Kidney (tissue), 22 donors: ENCODE measurements at places on chromosomes 5 and 9. TPM values are rescaled to one million over a fixed set of nuclear protein-coding genes. Genes with fewer than 3 reads are reported as not detected.

KCNIP1 gene
- polyA plus RNA-seq: 3.1 TPM

DNA sequence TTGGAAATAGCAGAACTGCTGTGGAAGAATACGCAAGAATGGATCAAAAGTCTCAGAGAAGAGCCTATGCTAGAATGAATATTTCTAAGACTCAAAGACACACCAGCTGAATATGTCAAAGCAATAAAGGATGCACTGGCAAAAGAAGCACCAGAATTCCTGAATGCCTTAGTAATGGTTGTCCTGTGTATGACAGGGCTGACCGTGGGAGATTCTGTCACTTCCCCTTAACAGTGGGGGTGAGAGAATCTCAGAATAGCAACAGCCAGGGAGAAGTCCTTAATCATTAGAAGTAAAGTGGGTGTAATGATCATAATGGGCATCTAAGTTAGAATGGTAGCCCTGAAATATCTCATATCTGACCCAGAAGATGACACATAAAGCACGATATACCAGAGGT, 14.6 kb upstream of the PRR16 start:
- no peak for DNase-seq

DNA sequence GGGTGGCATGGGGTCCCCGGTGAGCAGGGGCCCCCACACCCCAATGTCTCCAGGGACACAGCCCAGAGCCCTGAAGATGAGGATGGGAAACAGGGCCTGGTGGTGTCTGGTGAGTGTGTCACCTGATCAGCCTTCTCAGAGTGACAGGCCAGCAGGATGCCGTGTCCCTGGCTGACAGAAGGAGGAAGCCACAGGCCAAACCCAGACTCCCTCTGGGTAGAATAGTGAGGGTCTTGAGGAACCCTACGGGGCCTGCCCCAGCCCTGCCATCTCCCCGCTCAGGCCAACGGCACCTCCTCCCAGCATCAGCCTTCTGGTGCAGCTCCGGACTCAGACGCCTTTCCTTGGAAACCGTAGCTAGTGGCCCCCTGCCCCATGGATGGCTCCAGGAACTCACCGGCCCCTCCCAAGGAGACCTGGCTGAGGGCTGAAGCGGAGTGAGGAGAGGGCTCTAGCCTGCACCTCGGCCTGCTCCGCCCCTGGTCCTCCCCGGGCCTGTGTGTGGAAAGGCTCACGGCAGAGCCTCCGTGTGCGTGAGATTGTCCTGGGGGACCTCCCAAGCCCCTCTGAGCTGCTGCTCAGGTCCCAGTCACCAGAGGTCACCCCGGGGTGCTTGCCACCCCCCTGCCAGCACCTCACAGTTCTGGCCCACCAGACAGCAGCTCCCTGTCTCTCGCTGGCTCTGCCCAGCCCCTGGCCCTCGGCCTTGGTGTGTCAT, 6.0 kb downstream of the RALGDS start:
- peak; percentile 67 for DNase-seq

- DNase-seq: no peak
Observed at GRCh38 chr5:179422908-179423481, 77.7 kb upstream of the ADAMTS2 start.

NUTM2F gene
- not detected for polyA plus RNA-seq
